ENCODE measurements at places on chromosomes 3 and 15.

- DNase-seq = no peak
Measured at GRCh38 chr3:13851091-13851849, 28.6 kb downstream of the WNT7A start.

GRCh38 chr3:124939661-124940060, 5.1 kb upstream of the MUC13 start:
- no peak for DNase-seq

- DNase-seq = no peak
Measured at GRCh38 chr15:100766243-100767000, 113.2 kb upstream of the ALDH1A3 start.

DNA sequence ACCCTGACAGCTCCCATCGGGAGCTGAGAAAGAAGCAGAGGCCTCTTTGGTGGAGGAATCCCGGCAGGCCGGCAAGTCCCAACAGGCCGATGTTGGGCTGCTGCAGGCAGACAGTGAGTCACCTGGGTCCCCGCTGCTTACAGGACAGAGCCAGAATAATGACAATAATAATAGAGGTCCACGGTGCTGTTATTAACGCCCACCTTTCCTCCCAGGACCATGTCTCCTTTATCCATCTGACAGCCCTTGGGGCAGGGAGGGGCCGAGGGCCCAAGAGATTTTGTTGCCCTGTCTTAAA, 29.3 kb upstream of the MAGEF1 start:
- DNase-seq = no peak

DNA sequence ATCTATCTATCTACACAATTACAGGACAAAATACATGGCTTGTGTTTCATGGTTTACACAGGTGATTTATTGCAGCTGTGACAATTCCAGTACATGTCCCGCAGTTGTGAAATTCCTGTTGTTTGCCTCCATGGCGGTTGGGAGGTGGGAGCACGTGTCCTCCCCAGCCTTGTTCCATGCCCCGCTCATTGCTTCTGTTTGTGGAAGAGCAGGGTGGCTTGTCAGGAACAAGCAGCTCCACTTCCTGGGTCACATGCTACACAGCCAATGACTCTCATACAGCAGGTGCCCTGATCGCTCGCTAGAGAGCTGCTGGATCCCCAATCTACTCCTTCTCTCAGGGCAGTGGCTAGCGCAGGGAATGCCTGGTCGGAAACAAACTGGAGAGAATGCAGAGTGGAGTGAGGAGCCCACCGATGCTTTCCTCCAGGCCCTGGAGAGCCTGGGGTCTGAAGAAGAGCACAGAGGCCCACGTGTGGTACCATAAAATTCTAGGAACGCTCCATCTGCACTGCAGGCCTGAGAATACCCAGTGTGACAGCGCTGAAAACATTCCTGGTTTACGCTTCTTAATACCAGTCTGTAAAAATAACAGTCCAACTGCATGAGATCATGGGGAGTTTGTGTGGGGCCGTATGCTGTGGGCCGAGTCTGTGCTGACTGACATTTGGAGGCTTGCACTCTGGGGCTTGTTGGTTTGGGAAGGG, 270.6 kb upstream of the RGMA start:
- DNase-seq = no peak

DNA sequence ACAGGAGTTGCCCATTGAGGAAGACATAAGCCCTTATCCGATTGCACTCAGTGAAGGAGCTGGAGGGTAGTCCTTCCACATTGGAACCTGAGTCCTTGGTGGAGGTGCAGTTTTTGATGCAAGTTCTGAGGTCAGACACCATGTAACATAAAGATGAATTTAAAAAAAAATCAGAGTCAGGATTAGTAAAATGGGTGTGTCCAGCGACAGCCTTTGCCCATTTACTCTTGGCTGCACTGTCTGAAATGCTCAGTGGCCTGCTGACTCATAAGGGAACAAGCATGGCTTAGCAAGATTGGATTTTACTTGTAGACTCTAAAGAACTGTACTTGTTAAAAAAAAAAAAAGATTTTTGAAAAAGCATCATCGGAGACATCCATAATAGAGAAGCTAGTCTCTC, 241.1 kb upstream of the TOPAZ1 start:
- DNase-seq = no peak

DNA sequence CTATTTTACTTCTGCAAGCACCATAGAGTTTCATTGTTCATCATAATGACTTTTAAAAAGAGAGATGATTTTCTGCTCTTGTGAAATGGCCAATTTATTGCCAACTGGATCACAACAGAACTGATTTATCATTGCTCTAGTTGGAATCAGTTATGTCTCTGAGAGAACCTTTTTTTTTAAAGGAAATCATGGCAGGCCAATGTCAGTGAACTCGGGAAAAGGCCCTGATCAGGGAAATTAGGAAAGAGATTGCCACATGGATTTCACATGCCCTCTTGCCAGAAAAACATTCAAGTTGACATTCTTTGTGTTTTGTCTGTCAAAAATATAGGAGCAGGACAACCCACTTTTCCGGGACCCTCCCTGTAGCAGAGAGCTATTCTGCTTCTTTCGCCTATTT, 12.6 kb upstream of the SLC25A26 start:
- no peak for DNase-seq

DNA sequence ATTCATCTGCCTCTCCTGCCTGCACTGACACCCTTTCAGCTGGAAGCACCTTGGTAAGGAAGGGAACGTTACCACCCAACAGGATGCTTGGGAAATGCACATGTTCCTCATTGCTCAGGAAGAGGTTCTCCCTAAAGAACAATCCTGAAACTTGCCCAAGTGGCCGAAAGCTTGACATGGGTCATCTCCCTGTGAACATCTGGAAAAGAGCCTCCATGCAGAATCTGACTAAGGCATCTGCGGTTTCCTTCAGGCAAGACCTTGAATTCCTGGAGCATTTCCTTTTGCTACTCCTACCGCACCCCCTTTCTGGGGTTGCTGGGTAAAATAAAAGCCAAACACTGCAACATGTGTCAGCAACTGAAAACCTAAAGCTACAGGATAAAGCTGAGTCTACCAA, 68.7 kb upstream of the SNRK start:
- DNase-seq = no peak

- DNase-seq = no peak
Measured at GRCh38 chr3:29552051-29552450, 271.2 kb downstream of the RBMS3 start.

- DNase-seq = no peak
Measured at GRCh38 chr3:38643090-38643489, 6.4 kb downstream of the SCN5A start.

DNA sequence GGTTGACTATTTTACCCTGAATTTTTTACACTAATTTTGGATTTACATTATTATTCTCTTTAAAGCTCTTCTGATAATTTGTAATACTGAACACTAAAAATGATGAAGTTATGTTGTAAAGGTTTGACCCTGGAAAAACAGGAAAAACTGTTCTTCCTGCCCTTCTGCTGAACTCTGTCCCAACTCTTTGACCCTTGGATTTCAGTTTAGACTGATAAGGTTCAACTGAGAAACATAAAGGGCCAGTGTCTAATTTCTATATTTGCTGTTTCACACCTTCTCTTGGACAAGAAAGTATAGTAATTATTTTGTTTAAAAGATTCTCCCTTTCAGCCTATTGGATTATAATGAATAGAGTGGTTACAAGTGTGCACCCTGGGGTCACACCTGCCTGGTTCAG, 12.8 kb upstream of the TMOD3 start:
- no peak for DNase-seq

GRCh38 chr3:160956785-160957184, 148.4 kb downstream of the B3GALNT1 start:
- DNase-seq = no peak

DNA sequence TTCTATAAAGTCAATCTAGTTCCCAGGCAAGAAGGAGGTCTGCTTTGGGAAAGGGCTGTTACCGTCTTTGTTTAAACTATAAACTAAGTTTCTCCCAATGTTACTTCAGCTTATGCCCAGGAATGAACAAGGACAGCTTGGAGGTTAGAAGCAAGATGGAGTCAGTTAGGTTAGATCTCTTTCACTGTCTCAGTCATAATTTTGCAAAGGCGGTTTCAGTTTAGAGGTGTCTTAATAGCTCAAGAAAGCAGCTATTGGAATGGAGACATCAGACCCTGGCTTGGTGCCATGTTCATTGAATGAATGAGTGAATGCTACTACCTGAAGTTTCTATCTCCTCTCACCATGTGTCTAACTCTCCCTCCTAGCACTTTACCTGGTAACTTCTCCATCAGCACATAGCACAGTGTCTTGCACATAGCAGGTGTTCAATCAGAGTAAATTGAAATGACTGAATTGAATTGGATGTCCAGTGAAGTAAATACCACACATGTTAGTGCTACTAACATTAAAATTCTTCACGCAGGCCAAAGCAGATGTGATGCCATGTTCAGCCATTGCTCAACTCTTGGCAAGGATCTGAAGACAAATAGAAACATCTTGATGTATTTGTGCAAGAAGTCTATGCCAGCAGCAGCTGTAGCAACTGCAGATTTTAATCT, 28.2 kb downstream of the CLEC3B start:
- DNase-seq = no peak

GRCh38 chr15:71451130-71451529, 335.9 kb downstream of the THSD4 start:
- no peak for DNase-seq

GRCh38 chr3:160003520-160004128, 15.0 kb downstream of the IL12A start:
- peak; percentile 24 for DNase-seq

DNA sequence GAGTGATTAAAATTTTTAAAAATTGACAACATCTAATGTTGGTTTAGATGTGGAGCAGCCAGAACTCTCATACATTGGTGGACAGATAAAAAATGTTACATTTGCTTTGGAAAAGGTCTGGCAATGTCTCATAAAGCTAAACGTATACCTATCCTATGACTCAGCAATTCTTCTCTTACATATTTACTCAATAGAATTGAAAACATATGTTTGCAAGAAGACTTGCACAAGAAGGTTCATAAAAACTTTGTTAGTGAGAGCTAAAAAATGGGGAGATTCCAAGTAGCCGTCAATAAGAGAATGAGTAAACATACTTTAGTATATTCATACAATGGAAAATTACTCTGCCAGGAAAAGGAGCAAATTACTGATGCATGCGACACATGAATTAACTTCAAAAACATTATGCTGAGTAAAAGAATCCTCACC, 30.0 kb downstream of the MASP1 start:
- no peak for DNase-seq

- DNase-seq = peak; percentile 63
Measured at GRCh38 chr3:19149368-19149767, 1.1 kb downstream of the KCNH8 start.

DNA sequence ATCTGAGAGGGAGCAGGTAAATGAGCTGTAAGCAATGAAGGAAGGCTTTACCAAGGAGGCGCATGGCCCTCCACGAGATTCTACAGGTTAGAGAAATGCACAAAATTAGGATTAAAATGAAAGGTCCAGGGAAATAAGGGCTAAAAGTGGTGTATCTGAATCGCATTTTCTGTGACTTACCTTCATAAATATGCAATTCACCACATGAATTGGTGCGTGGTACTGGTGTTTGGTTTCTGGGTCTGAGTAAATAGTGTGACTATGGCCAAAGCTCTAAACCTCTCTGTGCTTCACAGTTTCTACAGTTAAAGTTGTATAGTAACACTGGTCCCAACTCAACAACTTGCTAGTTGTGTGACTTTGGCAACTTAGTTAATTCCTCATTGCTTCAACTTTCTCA, 8.1 kb downstream of the ARPP21 start:
- DNase-seq = no peak

DNA sequence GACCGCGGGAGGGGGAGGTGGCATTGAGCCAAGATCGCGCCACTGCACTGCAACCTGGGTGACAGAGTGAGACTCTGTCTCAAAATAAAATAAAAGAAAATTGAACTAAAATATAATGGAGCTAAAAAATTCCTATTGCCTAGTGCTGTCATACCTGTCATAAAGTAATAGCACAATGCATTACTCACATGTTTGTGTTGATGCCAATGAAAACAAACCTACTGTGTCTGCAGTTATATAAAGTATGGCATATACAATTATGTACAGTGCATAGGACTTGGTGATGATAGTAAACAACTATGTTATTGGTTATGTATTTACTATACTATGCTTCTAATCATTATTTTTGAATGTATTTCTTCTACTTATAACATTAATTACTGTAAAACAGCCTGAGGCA, 411.6 kb downstream of the CADM2 start:
- no peak for DNase-seq

- no peak for DNase-seq
Measured at GRCh38 chr3:115804200-115804599, 180.9 kb downstream of the GAP43 start.

GRCh38 chr3:31829826-31830426, 151.1 kb downstream of the OSBPL10 start:
- no peak for DNase-seq

GRCh38 chr3:194337965-194338753, 13.0 kb downstream of the CPN2 start:
- no peak for DNase-seq

DNA sequence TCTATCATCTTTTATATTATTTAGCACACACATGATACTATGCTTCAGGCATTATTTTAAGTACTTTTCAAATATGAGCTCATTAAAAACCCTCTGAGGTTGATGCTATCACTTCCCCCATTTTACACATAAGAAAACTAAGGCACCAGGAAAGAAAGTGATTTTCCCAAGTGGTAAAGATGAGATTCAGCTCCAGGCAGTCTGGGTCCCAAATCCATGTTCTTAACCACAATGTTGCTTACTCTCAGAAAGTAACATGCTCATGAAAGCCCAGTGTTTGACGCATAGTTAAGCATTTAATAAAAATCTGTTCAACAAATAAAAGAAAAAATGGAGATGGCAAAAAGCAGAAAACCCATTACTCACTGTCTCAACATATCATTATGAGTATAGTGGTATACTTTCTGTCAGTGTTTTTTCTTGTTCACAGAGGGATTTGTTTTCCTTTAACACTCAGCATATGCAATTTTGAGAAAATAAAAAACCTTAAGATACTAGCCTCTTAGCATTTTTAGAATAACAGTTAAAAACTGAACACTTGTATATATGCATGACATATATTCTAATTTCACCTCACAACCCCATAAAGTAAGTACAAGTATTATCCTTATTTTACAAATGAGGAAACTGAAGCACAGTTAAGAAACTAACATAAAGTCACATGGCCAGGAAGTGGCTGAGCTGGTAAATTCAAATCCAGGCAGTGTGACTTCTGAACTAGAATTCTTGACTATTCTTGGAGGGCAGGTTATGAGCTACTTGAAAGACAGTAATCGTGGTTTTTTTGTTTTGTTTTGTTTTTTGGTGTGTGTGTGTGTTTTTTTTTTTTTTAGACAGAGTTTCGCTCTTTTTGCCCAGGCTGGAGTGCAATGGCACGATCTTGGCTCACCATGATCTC, 10.4 kb downstream of the PEAK1 start:
- DNase-seq = no peak

- no peak for DNase-seq
Measured at GRCh38 chr3:69178082-69178481, 55.7 kb upstream of the LMOD3 start.

DNA sequence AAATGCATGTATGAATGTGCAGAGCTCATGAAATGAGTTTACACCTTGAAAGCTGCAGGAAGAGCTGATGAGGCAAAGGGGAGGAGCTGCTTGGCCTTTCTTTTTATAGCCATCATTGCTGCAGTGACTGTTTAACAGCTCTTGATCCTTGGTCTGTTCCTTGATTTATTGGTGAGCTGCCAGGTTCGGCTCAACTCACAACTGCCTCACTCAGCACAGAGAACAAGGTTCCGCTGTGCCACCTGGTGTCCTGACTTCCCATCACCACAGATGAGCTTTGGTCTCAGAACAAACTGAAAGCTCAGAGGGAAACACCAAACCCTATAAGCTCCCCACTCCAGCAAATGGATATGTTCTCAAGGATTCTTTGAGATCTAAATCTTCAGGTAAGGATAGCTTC, 626.1 kb downstream of the MAGI1 start:
- no peak for DNase-seq

Data from neuronal stem cell (in vitro differentiated cells).